ENCODE measurements at places on chromosomes 5 and 9. TPM values are rescaled to one million over a fixed set of nuclear protein-coding genes. Genes with fewer than 3 reads are reported as not detected.

Gene ACOT12
- 1.1 TPM for total RNA-seq

Gene PCDHGA12
- total RNA-seq, result 46.0 TPM

Gene BAAT
- 0.07 TPM for total RNA-seq

Gene CDH9
- not detected for total RNA-seq

Gene PHF24
- 0.10 TPM for total RNA-seq

Gene SLC6A18
- not detected for total RNA-seq

Gene ARL14EPL
- not detected for total RNA-seq

Gene GPRIN1
- 2.9 TPM for total RNA-seq

Gene MARCOL
- not detected for total RNA-seq

Gene CACNA1B
- 0.07 TPM for total RNA-seq
